NCI-H2081 (cell line): ENCODE measurements at places on chromosomes 1 and 21.

DNA sequence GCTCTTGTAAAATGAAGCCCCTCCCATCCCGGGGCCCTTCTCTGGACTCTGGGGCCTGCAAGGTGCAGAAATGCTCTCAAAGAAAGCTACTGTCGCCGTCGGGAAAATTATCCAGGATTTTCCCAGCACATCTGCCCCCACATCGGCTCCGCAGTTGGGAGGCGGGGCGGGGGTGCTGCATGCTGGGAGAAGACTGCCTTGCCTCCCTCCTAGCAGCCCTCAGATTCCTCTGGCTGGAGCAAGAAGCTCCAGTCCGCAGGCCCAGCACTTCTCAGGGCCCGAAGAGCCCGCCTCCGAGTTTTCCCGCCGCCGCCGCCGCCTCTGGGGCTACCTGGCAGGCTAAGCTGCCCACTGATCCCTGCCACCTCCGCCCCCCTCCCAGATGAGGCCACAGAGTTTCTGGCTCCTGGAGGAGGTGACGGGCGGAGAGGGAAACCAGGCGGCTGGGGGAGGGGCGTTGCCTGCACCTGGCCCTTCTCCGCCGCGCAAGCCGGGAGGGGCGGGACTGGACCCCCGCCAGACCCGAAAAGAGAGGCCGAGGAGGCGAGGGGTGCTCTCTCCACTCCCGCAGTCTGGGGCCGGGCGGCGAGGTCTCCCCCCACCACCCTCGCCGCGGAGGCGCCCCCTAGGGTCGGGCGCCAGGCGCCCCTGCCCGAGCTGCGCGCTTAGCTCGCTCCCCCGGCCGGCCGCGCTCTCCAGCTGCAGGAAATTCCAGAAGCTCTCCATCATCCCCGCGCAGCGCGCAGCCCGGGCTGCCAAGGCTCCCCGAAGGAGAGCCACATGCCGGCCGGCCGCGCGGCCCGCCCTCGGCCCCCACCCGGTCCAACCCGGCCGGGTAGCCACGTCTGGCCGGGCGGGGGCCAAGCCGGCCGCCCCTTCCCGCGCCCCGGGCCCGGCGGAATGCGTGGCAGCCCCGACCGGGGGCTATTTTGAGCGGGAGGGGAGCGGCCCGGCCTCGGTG, 28.8 kb downstream of the AHDC1 start:
- peak; percentile 54 for DNase-seq

GRCh38 chr1:109821221-109821669, 57.5 kb upstream of the EPS8L3 start:
- no peak for DNase-seq

GRCh38 chr1:112527266-112528010, 18.7 kb downstream of the WNT2B start:
- DNase-seq: no peak

DNA sequence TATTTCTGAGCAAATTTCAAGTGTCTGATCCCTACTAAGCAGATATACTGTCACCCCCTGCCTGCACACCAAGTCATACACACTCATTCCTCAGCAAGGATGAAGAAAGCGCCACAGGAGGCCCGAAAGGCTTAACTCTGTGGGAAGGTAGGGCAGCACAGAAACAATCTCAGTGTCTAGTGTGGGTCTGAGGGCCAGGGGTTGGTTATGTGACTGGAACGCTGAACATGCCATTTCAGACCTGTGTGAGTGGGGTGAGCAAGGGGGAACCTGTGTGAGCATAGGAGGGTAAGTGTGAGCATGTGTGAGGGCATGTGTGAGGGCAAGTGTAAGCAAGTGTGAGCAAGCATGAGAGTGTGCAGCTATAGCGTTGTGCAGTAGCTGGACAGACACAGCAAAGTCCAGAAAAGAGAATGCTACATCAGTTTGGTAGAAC, 6.2 kb downstream of the ITPKB start:
- no peak for DNase-seq

DNA sequence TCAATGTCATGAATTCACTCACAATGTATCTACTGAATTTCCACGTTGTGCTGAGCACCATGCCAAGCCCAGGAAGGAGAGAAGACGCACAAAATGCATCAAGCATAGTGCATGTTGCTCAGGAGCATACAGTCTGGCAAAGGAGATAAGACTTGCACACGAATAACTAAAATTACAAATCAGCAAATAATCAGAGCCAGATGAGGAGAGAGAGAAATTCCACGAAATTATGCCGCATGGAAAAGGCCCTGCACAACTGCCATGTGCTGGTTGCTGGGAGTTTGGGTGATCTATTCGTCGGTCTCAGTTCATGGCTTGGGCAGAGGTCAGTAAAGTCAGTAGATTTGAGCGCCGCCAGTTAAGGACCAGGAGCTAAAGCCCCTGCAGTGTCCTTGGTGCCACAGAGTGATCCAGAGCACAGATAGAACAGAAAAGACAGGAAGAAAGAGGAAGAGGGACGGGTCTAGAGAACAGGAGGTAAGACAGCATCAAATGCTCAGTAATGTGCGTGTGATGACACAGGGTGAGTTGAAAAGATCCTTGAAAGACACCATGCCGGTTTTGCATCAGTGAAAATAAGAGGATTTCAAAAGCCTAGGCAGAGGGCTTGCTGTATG, 55.1 kb upstream of the ZNF281 start:
- no peak for DNase-seq
